Caudate nucleus (tissue), 63 donors: ENCODE measurements at places on chromosomes 12 and 14.

- DNase-seq: no peak
These were observed 221.2 kb downstream of the TRHDE start for GRCh38 chr12:72493407-72493806.

- no peak for DNase-seq
These were observed 7.6 kb downstream of the RXYLT1 start for GRCh38 chr12:63787306-63787705.

DNA sequence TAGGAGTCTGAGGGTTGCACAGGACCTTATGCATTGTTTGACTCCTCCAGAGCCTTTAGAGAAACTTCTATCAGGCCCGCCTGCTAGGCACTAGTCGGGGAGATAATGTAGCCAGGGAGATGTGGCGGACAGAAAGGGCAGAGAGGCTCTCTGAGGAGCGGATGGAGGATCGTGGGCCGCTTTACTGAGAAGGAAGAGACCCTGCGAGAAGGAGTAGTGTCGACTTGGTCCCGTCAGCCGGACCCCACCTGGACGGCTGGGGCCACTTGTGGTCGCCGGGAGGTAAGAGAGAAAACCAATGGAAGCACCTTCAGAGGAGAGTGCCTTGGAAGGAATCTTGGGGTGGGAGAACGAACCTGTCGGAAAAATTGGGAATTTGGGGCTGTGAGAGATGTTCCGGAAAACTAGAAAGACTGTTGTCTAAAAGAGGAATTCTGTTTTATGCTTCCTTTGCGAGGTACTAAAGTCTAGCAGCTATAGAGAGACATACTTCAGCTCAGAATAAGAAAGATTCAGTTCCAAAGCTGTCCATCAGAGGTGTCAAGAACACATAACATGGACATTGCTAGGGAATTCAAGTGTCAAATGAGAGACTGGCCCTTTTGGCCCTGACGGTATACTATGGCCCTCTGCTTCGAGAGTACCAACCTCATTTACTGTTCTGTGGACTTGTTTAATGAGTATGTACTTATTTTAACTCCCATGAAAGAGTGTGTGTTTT, 660 bp upstream of the MCRS1 start:
- no peak for DNase-seq

GRCh38 chr12:47034661-47035060, 44.8 kb upstream of the PCED1B start:
- no peak for DNase-seq

DNA sequence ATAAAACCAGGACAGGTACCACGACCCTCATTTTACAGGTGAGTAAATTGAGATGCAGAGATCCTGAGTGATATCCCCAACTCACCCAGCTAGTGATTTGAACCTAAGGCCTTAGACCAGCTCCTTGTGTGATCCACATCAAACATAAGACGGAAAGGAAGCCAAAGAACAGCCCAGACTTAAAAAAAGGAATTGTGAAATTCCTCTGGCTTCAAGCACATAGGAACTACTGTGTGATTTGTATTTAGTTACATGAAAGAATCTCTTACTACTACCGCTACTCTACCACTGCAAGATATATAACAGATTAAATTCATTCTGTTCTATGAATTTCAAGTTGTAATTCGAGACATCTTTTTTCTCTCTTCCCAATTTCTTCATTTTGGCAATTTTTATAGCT, 10.5 kb downstream of the E2F7 start:
- no peak for DNase-seq

DNA sequence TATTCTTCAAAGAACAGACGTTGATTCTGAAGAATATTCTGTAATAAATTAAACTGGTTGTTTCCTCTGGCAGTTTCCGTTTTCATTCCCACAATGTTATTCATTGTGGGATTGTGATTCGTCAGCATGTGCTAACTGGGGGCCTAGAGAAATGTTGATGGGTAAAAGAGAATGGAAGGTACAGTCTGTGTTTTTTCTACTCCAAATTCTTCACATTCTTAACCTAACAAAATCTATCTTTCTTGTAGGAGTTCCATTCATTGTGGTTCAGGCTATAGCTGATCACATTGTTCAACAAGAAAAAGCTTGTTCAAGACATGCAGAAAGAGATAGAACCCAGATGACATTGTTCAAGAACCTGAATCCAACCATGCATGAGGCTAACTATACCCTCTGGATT, 5.9 kb downstream of the CD163 start:
- DNase-seq: no peak

DNA sequence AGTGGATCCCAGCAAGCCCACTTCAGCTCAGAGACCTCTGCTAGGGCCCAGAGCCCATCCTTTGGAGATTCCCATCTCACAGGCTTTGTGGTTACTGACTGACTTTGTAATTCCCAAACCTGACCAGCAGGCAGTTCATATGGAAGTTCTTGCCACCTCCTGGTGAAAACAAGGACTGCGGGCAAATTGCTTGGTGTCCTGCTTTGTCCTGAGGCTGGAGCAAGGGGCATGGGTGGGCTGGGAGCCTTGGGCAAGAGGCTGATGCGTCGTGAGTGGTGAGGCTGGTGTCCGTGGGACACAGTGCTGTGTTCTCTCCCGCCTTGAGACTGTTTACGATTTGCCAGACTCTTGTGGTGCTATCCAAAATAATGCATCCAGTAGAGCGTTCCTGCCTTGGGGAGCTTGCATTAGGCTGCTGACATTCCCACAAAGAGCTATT, 91.0 kb downstream of the LRRC74A start:
- no peak for DNase-seq

DNA sequence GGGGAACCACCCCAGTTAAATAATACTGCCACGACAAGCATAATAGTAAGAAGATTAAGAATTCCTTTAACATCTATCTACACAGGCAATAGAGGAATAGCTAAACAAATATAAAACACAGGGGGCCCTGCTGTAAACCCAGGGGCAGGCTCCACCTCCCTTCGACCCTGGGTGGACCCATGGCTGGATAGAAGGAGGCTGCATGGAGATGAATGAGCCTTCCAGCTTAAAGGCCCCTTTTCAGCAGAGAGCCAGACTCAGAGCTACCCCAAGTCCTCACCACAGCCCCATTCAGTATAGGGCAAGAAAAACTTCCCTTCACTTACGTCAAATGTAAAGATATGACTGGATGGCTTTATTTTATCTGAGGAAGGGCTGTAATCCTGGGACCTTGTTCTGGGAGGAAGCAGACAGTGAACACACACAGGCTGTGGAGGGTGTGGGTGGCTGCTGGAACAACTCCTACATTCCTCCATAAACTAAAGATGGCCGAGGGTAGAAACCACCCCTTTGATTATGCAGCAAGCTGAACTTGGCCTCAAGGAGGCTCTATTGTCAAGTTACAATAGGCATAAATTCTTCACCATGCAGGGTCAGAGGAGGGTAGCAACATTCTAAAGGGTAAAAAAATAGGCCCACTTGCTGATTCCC, 30.4 kb downstream of the NUAK1 start:
- DNase-seq: no peak

DNA sequence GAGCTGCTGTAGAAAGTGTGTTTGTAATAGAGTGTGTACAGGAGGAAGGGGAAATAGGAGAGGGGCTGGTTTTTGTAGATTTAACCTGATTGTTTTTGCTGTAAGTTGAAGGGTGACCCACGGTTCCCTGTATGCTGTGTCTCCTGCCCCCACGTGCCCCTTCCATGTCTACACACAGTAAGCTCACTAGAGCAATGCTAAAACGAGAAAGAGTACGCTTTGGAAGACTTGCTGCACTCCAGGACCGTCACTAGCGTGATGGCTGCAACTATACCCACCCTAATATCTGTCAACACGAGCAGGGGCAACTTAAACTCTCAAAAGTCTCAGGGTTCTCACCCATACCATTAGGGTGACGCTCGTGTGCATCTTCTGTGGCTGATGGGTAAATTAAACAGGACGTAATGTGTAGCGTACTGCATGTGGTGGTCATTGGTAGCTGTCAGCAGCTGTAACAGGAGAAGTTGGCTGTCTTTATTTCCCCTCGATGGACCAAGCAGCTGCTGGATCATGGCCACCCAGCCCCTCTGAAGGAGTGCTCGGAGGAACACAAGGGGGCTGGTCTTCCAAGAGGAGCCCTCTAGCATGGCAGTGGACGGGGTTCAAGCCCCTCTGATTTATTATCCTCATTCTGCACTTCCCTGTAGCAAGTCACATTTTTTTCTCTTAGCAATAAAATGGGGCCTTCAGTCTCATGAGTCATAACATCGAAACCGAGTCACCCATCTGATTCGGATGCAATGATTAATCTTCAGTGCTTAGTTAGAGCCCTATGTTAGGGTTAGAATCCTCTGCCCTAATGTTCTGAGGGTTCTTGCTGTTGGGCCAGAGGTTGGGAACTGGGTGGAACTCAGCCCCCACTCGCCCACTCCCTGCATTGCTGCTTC, 14.0 kb downstream of the CCND2 start:
- DNase-seq: no peak

DNA sequence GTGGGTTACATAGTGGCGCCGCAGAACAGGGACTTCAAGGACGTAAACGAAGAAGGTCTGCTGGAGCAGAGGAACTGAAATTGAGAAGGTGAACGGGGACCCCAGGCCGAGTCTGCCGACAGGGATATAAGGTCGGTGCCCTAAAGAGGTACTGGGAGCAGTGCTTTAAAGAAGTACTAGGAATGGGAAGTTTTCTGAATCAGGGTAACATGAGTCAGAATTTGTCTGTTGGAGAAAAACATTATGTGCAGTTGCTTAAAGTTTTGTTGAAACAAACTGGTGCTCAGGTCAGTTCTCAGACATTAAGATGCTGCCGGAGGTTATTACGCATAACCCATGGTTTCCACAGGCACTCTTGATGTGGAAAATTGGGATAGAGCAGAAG, 14.8 kb upstream of the SLC10A1 start:
- DNase-seq: no peak

DNA sequence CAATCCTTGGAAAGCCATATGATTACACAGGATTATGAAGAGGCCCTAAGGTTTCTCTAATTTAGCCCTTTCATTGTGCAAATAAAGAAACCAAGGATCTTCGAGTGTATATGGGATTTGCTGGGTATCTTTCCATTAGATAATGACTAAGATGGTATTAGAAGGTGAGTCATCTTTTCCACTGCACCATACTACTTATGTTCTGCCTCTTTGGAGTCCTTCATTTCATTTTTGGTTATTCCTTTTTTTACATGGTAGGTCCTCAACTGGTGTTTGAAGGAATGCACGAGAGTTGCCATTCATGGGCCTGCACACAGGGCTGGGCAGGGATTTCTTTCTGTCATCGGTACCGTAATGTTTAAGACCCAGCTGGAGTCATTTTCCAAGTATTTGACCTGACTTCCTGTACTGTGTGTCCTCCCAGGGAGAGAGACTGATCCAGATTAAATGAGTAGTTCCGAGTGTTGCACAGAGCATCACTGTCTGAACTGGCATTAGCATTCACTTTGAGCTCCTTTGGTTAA, 85.7 kb downstream of the BORCS5 start:
- no peak for DNase-seq

- DNase-seq: no peak
These were observed 379.0 kb downstream of the DAD1 start for GRCh38 chr14:22210026-22210425.

- DNase-seq: no peak
These were observed 370.2 kb upstream of the E2F7 start for GRCh38 chr12:77435446-77436091.

- no peak for DNase-seq
These were observed 56.6 kb downstream of the BCL2L14 start for GRCh38 chr12:12127304-12127703.

- no peak for DNase-seq
These were observed at the start of gene NINJ2 for GRCh38 chr12:663293-663871. Gene NINJ2 (minus strand): TSS chr12:663445. CDS start chr12:663360, 85 bp downstream.

DNA sequence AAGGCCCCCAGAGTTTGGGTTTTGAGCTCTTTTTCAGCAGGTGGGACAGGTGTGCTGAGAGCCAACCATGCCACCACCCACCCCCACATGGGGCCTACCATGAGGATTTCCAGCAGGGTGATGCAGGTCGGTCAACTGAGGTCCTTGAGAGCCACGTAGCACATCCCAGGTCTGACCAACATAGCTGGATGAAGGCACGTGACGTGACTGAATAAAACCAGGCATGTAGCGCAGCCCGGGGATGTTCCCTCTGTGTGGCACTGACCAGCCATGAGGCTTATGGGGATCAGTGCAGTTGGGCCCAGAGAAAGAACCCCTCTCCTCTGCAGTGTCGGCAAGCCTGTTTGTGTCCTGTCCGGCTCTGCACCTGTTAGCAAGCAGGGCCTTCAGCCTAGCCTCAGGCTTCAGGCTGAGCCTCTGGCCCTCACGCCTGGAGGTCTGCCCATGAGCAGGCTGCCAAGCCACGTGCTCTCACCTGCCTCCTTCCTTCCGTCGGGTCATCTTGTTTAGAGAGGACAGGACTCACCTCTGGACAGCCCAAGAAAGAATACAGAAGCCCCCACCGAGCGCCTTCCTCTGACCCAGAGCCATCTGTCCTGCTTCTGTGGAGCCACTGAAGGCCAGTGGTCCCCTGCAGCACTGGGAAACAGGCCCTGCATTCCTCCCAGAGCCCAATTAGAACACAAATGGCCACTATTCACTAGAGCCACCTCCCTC, 38.5 kb downstream of the TSPAN11 start:
- no peak for DNase-seq

DNA sequence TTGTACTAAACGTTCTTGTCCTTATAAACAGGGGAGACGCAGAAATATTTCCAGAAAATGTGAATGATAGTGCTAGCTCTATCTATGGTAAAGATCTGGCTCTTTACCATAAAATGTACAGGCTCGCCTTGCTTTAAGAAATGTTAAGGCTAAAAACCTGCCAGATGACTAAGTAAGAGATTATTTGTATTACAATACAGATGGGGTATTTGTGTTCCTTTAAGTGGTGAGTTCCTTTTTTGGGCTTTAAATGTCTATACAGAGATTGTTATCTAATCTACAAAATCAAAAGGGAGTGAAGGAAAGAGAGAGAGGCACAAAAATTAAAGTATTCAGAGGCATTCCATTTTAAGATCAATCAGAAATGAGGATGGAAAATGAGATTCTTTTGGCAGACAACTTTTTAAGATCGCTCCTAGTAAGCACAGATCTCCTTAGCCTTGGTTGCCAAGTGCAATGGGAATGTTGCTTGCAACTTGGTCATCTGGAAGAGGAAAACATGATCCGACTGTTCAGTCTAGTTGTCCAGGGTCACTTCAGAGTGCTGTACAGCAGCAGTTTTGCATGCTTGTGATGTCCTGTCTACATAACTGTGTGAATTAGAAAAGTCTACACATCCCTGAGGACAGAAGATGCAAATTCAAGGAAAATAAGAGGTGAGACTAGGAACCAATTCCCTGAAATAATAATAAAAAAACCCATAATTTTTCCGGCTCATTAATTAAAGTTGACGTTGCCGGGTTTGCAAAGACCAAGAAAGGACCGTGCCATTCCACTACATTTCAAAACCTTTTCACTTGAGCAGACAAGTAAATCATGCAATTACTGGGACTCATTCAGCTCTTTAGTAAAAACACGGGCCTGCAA, 380.8 kb downstream of the EGLN3 start:
- DNase-seq: no peak

DNA sequence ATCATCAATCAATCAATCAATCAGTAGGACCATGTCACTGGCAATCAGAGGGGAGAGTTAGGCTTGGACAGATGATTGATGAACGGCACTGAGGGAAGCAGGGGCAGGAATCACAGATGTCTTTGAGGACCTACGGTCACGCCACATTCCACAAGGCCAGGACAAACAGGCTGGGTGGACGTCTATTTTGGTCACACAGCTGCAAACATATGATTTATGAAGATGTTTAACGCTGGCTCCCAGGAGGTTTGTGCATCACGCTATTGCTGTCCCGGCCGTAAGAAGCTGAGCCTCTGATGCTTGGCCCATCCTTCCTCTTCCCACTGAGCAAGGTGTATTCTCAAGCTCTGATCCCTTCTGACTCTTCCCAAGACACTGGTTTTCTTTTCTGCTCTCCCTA, 160.8 kb downstream of the FOXN3 start:
- DNase-seq: no peak
